ENCODE measurements at places on chromosomes 16 and 17.

DNA sequence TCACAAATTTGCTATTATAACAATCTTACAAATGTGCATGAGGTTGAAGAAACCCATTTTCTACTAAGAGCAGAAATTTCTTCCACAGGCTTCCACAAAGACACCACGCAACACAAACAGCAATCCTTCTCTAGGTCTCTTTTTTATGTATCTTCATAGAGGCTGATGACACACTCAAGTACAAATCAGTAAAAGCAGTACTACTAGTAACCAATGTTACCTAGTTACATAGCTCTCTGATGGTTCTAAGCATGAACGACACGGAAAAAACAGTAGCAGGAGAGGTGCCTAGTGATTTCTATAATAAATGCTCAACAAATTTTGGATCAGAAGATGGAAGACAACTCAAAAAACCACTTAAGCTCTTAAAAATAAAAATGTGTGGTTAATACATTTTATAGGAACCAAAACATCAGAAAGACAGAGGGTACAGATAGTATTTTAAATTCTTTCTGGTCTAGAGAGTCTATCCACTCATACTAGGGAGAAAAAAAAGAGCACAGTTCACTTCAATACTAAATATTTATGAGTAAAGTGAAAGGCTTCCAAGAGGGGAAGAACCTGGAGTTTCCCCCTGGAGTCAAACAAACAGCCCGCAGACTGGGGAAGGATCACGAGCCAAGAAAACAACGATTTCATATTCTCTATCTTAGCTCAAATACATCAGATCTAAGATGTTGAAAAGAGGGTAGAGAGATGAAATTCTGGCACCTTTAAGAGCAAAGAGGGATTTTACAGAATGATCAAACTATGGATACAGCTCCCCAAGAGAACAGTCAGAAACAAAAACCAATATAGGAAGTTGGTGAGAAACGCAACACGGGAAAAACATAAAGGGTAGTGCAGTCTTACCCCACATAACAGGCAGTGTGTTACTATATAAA lies 40.2 kb downstream of the SMG6 start:
- DNase-seq: no peak

- no peak for DNase-seq
These were observed 81.4 kb upstream of the DYNLRB2 start for GRCh38 chr16:80459331-80459777.

DNA sequence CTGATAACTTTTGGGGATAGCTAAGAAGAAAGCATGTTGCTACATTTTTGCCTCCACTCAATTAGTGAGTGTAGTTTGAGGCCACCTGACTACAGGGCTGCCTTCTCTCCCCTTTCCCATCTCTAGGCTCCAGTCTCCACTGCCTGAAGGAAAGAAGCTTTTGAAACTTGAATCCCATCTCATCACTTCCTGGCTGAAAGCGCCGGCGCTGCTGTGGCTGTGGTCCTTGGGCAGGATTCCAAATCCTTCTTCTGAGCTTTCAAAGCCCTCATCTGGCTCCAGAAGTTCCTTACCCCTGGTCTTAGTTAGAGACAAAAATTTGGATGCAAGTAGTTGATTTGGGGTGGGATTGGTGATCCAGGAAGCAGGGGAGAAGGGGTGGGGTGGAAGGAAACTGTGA lies 119.4 kb downstream of the FOXL1 start:
- DNase-seq: no peak

DNA sequence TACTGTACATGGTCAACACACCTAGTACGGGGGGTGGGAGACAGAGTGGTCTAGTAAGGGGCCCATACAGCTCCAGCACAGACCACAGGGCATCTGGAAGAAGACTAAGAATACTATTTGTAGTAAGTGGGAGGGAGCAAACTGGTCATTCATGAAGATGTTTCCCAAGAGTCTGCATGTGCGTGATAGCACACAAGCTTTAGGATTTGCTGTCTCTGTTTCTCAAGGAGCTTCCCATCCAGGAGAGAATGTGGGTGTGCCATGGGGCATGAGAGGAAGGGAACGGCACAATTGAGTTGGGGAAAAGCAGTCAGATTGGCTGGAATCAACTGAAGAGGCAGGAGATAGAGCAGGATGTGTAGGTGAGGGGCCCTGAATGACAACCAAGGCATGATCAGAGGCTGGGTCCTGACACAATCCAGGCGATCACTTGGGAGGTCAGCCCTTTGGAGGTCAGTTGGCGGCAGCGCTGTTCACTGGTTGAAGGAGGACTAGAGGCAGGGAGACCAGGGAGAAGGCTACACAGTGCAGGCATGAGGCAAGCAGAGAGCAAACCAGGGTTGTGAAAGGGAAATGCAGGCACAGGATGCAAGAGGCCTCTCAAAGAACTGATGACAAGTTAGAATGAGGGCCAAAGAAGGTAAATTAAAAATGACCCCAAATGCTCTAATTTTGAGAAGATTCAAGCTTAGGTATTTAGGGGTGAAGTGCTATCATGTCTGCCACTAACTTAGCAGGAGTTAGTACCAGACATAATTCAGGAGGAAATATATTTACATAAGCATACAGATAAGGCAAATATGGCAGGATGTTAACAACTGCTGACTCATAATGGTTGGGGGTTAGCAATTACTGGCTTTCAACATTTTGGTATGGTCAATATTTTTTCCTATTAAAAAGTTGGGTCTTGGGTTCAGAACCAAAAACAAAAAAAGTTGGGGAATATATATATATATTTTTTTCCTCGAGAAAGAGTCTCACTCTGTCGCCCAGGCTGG lies 10.3 kb downstream of the UBE2O start:
- DNase-seq: no peak
